ENCODE measurements at places on chromosomes 16 and 17.

- no peak for DNase-seq
These were observed 15.6 kb downstream of the B4GALNT2 start for GRCh38 chr17:49148171-49148570.

DNA sequence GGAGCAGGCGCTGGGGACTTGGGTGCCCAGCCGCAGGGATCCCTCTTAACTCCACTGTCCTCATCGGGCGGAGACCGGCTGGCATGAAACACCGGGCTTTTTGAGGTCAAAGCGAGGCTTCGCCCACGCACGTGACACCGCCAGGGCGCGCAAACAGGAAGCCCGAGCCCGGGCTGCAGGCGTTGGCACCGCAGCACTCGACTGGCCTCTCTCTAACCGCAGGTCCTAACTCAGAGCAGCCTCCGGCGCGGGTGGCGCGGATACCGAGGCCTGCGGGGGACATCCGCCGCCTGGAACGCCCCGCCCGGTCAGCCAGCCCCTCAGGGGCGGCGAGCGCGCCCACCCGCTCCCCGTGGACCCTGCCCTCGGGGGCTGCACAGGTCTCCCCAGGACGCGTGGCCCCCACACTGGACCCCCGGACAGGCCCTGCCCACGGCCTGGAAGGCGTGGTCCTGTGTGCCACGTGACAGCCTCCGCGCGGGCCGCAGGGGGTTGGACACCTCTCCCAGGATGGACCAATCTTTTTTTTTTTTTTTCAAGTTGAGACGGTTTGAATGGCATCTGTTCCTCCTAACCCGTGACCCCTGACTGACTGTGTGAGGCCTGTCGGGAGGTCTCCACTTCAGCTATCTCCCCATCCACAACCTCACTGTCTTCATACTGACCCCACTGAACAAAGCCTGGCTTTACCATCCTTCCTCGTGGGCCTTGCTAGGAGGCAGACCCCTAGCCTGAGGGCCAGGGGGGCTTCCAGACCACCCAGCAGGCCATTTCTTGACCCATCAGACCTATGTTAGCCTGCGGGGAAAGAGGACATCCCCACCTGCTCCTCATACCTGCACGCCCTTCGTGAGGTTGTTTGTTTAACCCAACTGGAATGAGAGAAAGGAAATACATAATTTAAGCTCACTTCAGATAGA, 8.4 kb upstream of the SLC47A2 start:
- peak; percentile 45 for DNase-seq

GRCh38 chr16:75238132-75238852, 13.1 kb downstream of the BCAR1 start:
- DNase-seq: no peak

DNA sequence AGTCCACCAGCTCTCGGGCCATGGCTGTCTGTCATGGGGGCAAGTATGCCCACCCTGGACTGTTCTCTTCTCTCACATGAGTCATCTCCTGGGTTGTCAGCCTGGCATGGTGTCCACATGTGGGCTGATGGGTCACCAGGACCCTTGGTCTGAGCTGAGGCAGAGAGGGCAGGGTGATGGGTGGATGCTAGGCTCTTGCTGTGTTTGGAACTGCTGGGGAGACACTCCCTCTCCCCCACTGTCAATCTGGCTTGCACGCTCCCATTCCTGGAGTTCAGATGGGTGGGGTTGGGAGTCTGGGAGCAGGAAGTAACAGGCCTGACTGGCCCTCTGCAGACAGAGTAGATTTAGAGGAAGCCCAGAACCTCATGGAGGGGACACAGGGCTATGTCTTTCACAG, 28.9 kb downstream of the KSR1 start:
- no peak for DNase-seq

- no peak for DNase-seq
These were observed 75.1 kb downstream of the METRNL start for GRCh38 chr17:83154311-83155127.

- DNase-seq: no peak
These were observed 55.2 kb downstream of the MSI2 start for GRCh38 chr17:57311281-57312216.

- no peak for DNase-seq
These were observed 3.7 kb downstream of the HPR start for GRCh38 chr16:72066747-72067146.

DNA sequence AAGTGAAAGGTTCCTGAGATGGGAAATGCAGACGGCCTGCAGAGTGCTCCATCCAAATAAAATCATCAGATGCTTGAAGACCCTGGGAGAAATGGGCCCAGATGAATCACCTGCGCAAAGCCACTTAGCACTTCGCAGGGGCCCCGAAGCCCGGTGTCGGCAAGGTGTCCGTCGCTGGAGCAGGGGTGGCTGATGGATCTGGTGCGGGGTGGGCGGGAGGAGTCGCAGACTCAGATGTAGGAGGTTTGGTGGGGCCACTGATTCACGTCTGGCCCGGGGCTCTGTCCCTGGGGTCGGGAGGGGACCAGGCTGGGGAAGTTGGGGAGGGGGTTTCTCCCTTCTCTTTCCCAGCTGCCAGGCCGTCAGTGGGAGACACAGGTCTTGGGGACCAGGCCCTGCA, 21.6 kb upstream of the SSTR5 start:
- DNase-seq: no peak

DNA sequence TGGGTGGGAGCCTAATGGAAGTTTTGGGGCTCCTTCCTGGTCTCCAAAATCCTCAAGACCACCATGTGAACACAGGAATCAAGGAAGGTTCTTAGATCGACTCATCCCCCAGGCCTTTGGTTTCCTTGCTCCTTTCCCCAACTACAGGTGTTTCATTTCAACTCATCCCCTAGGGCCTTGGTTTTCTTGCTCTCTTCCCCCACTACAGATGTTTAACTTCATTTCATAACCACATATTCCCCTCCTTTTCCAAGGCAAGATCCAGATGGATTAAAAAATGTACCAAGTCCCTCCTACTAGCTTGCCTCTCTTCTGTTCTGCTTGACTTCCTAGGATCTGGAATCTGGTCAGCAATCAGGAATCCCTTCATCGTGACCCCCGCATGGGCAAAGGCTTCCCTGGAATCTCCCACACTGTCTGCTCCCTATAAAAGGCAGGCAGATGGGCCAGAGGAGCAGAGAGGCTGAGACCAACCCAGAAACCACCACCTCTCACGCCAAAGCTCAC, at the start of gene CCL11:
Gene CCL11, plus strand, starts transcription at position 457 of the 507 bp plus-strand sequence. CDS start 67 bp downstream, outside the sequence.
- no peak for DNase-seq

GRCh38 chr17:58333736-58334207, 5.2 kb upstream of the TSPOAP1 start:
- DNase-seq: no peak

- DNase-seq: no peak
These were observed 12.8 kb downstream of the AXIN1 start for GRCh38 chr16:339680-340079.

DNA sequence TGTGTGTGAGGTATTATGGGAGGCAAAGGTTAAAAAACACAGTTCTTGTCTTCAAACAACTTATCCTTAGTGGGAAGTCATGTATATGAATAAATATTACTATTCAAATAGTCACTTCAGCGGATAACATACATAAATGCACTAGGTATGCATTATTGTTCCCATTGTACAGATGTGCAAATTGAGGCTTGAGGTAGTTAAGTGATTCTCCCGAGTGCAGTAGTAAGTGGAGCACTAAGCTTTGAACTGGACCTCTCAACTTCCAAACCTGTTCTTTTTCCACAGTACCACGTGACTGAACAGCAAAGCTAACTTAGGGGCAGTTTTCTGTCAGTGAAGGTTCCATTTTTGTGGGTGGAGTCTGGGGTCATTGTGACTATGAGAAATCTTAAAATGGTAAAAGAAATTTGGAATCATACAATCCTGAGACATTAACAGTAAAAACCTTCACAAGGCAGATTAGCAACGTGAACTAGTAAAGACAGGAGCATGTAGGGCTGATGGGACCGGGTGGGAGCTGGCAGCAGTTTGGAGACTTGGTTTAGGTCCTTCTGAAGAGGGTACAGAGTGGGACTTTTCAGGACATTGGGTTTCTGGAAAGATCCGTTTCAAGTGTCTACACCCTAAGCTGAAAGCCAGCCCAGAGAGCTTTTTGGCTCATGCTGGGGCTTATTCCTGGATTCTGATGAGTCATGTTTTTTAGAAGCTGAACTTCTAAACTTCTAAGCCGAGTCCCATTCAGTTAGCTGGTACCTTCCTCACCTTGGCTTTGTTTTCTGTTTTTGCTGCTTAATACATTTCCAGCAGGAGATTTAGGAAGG, 204.9 kb downstream of the PRKCA start:
- DNase-seq: no peak

GRCh38 chr17:58242171-58242784, 3.9 kb downstream of the LPO start:
- DNase-seq: no peak

- DNase-seq: no peak
These were observed 26.7 kb downstream of the C16orf54 start for GRCh38 chr16:29719063-29719462.

DNA sequence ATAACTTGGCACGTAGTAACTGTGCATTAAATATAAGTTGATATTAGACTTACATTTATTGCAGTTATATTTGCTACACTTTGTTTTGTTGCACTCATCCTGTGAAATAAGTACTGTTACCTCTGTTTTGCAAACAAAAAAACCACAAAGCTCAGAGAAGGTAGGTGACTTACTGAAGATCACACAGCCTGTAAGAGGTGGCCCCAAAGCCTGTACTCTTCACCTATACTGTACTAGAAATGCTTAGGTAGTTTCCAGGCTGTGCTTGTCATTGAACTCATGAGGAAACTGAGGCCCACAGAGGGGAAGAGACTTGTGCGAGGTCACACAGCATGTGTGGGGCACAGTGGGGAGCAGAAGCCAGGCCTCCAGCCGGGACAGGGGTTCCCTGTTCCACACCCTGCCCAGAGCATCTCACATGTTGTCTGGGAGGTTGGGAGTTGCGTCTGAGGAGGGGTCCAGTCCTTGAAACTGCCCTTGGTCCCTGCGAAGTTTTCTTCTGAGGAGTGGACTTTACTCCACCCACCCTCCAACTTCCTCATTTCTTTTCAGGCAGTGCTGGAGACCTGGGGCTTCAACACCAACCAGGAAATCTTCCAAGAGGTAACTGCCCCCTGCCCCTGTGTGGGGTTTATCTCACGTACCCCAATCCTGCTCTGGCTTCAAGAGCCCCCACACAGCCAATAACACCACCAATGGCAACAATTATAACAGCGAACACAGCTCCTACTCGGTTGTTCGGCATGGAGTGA, 13.0 kb downstream of the CETP start:
- no peak for DNase-seq

DNA sequence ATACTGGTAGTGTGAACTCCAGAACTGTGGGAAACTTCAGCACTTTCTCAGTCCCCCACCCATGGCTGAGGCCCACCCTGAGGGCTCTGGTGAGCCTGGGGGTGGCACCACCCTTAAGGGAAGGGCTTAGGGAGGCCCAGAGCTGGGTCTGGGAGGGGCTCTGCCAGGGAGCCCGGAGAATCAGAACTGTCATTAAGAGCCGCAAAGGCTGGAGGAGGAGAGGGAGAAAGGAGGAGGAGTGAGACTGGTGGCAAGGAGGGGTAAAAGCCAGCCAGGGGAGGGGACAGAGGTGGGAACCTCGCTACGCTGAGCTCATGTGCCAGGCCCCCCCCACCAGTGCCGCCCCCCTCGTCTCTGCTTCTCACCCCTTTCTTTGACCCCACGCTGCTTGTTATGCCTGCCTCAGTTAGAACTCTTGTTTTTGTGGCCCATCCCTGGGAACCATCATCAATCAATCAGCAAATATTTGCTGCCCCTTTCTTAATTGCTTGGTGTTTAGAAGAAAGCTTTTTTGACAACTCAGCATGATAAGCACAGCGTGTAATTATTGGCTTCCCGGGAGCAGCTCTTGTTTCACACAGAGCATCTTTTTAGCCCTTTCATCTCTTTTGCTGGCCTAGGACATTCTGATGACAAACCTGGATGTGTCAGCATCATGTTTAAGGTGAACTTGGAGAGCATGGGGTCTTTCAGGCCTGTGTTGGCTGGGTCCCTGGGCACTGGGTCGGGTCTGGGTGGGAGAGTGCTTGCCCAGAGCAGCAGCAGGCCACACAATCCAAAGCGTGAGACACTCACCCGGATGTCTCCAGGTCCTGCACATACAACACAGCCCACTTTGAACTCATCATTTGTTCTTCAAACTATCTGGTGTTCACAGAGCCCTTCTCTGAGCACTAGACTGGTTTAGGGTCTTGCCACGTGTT, 77.7 kb downstream of the NETO2 start:
- no peak for DNase-seq

All from activated CD8-positive, alpha-beta memory T cell treated with anti-CD3 and anti-CD28 coated beads, Interleukin-2, amount 50 U/mL, for 4 hours (primary cell).